ENCODE measurements at places on chromosomes 4 and X. TPM values are rescaled to one million over a fixed set of nuclear protein-coding genes. Genes with fewer than 3 reads are reported as not detected.

DNA sequence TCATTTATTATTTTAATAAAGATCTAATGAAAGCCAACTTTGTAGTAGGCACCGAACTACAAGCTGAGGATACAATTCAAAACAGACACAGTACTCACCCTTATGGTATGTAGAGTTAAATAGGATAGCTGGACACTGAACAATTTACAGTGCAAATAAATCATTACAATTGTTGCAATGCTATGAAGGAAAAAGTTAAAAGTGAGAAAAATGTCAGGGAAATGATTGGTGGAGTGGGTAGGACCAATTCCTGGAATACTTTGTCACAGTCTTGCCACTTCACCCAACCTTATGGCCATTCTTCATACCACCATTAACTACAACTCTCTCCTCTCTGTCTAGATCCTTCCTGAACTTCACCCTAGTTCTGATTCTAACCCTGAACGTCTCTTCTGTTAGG lies 70.1 kb upstream of the CCSER1 start:
- H3K4me1 ChIP-seq = peaks cover 7% of the 10 kb centered on the region
- H3K27ac ChIP-seq = peak overlapping the region; percentile 50
- peak overlapping the region; percentile 26 for H3K4me3 ChIP-seq
- H3K36me3 ChIP-seq = no peaks in the 10 kb centered on the region

DNA sequence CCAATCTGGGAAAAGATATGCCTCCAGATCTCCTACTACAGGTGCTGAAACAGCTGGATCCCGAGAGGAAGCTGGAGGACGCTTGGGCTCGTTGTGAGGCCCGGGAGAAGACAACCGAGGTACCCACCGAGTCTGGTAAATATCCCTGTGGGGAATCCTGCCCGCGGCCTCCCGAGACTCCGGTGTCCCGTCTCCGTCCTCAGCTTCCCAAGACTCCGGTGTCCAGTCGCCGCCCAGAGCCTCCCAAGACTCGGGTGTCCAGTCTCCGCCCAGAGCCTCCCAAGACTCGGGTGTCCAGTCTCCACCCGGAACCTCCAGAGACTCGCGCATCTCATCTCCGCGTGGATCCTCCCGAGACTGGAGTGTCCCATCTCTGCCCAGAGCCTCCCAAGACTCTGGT lies 639 bp downstream of the FAM47B start:
- H3K27ac ChIP-seq = no peak overlapping the region
- no peaks in the 10 kb centered on the region for H3K27me3 ChIP-seq
- H3K4me3 ChIP-seq = no peak overlapping the region
- DNase-seq = no peak

DNA sequence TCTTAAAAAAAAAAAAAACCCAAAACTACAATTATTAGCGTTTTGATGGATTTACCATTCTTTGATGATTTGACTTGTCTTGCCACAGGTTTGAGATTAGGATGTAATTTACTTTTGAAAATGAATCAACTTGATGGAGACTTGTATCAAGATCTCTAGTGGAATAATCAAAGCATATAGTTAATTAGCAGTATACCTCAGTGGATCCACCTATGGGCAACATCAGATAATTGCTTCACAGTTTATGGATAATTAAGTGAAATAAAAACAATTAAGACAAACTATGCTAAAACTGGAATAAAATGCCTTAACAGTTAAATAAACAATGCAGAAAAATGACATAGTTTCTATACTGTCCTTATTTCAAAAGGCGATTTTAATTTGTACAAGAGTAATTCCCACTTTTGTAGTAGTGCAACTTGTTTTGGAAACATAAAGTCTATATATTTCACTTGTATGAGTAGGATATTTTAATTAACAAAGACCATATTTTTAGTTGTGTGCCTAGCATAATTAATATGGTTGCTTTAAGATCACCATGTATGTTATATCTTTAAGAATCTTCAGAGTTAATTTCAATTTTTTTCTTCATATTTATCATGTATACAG lies 4.2 kb downstream of the CPEB2 start:
- H3K36me3 ChIP-seq = peaks cover 17% of the 10 kb centered on the region
- DNase-seq = no peak
- peak overlapping the region; percentile 88 for H3K4me3 ChIP-seq
- peaks cover 26% of the 10 kb centered on the region for H3K27me3 ChIP-seq

DNA sequence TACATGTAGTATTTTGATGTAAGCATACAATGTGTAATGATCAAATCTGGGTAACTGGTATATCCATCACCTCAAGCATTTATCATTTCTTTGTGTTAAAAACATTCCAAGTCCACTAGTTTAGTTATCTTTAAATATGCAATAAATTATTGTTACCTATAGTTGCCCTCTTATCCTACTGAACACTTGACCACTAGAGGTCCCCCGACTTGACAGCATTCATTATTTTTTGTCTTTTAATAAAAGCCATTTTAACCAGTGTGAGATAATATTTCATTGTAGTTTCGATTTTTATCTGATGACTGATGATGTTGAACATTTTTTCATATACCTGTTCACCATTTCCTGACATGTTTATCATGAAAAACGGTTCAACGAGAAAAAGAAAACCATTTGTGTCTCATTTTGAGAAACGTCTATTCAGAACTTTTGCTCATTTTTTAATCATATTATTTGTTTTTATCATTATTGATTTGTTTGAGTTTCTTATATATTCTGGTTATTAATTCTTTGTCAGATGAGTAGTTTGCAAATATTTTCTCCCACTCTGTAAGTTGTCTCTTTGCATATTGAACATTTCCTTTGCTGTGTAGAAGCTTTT lies 199.0 kb upstream of the CXXC4 start:
- no peak overlapping the region for H3K27ac ChIP-seq
- no peaks in the 10 kb centered on the region for H3K4me1 ChIP-seq
- H3K36me3 ChIP-seq = no peaks in the 10 kb centered on the region
- no peak for DNase-seq

- no peak overlapping the region for H3K4me3 ChIP-seq
- H3K27me3 ChIP-seq = no peaks in the 10 kb centered on the region
- H3K27ac ChIP-seq = no peak overlapping the region
- DNase-seq = no peak
- peaks cover 4% of the 10 kb centered on the region for H3K36me3 ChIP-seq
Measured at GRCh38 chrX:28659269-28659668, 72.0 kb downstream of the IL1RAPL1 start.

DNA sequence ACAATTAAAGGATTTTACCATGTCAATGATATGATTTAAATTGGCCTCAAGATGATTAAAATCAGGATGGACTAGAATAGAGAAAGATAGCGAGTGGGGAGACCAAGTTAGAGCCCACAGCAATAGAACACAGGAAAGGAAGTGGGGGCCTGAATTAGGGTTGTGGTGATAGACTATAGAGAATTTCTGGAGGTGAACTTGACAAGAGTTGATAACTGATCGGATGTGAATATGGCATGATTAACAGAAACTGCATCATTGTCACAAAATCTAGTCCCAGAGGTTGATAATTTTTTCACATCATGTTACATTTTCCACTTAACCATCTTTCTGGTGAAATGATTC lies 26.3 kb upstream of the TRPC3 start:
- peaks cover 41% of the 10 kb centered on the region for H3K27me3 ChIP-seq
- no peak overlapping the region for H3K27ac ChIP-seq
- no peak overlapping the region for H3K4me3 ChIP-seq
- no peaks in the 10 kb centered on the region for H3K36me3 ChIP-seq

GRCh38 chrX:111857534-111858060 lies 18.4 kb upstream of the TRPC5OS start:
- H3K27me3 ChIP-seq = no peaks in the 10 kb centered on the region
- no peak overlapping the region for H3K27ac ChIP-seq
- H3K4me3 ChIP-seq = no peak overlapping the region
- no peak for DNase-seq
- H3K36me3 ChIP-seq = no peaks in the 10 kb centered on the region
- peaks cover 6% of the 10 kb centered on the region for H3K4me1 ChIP-seq

DNA sequence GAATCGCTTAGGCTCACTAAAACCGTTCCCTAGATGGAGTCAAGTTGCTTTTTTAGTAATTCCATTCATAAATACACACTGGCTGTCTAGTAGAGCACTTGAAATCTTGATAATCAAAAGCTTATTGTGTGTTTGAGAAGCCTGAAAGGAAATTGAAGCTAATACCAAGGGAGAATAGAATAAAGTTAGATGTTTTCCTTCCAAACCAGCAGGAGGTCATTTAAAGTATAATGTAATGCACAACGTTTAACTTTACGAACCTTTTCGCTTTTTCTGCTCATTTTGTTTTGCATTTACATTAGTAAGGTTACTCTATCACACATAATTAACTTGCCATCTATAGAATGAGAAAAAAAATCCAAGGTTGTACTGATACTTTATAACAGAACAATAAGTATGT lies 440.9 kb downstream of the NKX6-1 start:
- no peak overlapping the region for H3K4me3 ChIP-seq
- no peak overlapping the region for H3K27ac ChIP-seq

The DMRTC1B gene
- 1.9 TPM for total RNA-seq

The ANKRD50 gene
- total RNA-seq = 18.6 TPM

The DCAF4L1 gene
- total RNA-seq = 0.12 TPM

The RASL11B gene
- total RNA-seq = 2.7 TPM

The PABPC4L gene
- total RNA-seq = 2.0 TPM

The BGN gene
- total RNA-seq = 29.6 TPM

All from type B pancreatic cell (in vitro differentiated cells).